ENCODE measurements at places on chromosomes 7 and 10.

DNA sequence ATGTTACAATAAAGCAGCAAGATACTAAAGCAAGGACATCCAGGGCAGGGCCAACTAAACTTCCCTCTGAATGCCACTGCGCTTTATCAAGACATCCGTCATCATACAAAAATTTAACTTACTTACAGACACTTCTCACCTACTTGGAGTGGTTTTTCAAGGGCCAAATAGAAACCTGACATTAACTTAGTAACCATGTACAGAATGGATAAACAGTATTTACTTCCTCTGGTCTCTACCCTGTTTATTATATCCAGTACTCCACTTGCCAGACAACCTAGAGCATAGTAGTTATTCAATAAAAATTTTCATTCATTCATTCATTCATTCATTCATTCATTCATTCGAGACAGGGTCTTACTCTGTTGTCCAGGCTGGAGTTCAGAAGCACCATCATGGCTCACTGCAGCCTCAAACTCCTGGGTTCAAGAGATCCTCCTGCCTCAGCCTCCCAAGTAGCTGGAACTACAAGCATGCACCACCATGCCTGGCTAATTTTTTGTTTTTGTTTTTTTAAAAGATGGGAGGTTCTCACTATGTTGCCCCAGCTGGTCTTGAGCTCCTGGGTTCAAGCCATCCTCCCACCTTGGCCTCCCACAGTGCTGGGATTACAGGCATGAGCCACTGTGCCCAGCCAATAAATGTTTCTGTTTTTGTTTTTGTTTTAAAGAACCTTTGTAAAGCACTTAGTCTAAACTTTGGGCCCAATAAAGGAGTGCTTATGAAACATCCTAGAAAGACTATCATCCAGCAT lies 19.0 kb downstream of the SMURF1 start:
- DNase-seq = no peak

DNA sequence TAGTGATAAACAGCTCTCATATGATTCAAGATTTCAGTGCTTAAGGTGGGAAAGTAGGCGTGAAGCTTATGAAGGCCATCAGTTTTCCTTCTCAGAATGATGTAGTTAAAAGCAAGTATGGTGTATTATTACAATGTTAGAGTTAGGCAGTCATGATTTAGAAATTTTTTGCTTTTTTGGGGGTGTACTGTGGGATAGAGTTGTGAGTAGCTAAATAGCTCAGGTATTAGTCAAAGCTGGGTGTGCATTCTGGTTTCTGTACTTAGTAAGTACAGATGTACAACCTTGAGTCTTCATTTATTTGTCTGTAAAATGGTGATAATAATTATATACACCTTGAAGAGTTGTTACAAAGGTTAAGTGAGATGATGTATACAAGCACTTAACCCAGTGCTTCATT lies 52.2 kb downstream of the R3HCC1L start:
- DNase-seq = no peak

GRCh38 chr7:64938540-64938939 lies 35.5 kb downstream of the ZNF273 start:
- DNase-seq = no peak

GRCh38 chr7:90846192-90846591 lies 250.1 kb downstream of the CDK14 start:
- no peak for DNase-seq

DNA sequence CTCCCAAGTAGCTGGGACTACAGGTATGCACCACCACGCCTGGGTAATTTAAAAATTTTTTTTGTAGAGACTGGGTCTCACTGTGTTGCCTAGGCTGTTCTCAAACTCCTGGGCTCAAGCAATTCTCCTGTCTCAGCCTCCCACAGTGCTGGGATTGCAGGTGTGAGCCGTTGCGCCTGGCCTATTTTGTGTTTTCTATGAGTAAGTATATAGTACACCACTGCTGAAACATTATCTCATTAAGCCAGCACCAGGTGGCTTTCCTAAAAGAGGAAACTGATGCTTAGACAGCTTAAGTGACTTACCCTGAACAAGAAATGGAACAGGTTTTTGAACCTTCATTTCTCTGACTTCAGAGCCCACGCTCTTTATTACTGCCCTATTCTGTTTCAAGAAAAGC lies 7.8 kb upstream of the PTPN12 start:
- DNase-seq = no peak

All from SJSA1 (cell line).